SK-N-SH (cell line): ENCODE measurements at places on chromosomes 2 and 18.

DNA sequence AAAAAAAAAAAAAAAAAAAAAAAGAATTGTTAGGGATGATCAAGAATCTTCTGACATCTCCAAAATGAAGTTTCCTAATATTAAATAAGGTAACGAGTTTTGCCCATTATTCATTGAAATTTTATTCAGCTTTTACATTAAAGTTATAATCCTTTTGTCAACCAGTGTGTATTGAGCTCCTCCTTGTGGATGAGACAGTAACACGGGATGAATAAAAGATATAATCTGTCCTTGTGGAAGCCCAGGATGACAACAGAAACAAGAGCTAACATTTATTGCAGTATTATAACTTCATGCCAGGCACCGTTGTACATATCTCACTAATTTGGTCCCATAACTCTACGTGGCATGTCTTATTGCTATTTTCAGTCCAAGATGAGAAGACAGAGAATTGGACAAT is 33.4 kb upstream of the SERPINB7 start:
- no peak for DNase-seq

GRCh38 chr18:79400091-79400590 is 4.4 kb downstream of the NFATC1 start:
- DNase-seq: no peak

DNA sequence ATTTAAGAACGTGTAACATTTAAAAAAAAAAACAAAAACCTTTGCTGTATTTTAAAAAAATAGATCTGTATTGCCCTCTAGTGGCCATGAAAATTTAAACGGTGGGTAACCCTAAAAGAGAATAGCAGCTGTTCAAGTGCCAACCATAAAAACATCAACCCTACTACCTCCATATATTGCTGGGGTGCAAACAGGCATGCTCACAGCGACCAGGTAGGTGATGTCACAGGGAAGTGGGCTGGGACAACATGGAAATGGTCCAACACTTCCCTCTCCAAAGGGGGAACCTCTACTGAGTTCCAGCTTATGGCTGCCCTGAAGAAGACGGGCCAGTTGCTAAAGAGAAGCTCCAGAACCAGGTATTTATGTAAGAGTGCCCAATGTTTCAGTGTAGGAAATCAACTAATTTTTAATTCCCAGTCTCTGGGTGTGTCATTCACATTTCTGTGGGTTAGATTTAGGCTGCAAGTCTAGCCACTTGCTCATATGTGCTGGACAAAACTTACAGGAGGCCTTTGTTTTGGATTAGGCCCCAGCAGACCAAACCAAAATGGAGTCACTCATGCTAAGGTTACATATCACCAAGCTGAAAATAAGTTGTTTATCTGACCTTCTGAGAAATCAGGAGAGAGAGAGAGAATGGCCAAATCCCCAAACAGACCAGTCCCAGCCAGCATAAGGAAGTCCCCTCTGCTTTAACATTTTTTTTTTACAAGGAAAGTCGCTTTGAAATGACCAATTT is 54.5 kb downstream of the SKA1 start:
- DNase-seq: peak; percentile 37

GRCh38 chr2:201436141-201436540 is 15.1 kb downstream of the TRAK2 start:
- no peak for DNase-seq

DNA sequence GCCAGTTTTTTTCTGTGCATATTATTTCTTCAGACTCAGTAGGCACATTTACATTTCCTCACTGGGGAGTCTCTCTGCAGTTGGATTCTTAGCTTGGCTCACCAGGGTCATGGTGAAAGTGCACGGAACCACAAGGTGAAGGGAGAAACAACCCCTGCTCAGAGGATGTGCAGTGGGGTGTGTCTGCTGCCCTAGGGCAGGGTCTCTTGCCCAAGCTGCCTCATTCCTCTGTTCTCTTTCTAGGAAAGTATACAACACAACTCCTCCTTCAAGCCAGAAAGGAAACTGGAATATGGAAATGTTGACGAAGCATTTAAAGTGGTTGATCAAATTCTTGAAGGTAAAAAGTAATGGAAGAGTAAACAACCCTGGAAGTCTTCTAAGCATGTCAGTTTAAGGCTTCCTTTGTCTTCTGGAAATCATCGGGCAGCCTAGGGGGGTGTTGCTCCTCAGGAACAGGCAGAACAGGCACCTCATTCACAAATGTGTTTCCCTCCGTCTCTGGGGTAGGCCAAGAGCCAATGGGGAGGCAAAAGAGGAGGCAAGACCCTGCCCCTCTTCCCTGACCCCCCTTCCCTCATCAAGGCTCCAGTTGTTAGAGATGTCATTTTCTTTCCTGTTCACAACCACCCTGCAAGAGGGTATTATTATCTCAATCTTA is 41.4 kb downstream of the AOX1 start:
- no peak for DNase-seq

DNA sequence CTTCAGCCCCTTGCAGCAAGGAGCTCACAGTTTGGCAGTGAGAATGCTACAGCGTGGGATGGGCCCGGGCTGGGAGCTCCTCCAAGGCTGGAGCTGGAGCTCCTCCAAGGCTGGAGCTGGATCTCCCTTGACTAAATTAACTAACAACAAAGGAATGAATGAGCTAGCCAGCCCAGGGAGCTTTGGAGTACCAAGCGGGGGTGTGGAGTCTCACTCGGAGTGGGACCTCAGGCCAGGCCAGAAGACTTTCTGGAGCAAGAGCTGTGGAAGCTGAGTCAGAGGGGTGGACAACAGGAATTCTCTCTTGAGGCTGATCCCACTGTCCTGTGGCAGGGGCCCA is 244.7 kb upstream of the HS6ST1 start:
- DNase-seq: no peak

- DNase-seq: peak; percentile 57
Measured at GRCh38 chr2:113225263-113226259, 51.8 kb downstream of the PSD4 start.

DNA sequence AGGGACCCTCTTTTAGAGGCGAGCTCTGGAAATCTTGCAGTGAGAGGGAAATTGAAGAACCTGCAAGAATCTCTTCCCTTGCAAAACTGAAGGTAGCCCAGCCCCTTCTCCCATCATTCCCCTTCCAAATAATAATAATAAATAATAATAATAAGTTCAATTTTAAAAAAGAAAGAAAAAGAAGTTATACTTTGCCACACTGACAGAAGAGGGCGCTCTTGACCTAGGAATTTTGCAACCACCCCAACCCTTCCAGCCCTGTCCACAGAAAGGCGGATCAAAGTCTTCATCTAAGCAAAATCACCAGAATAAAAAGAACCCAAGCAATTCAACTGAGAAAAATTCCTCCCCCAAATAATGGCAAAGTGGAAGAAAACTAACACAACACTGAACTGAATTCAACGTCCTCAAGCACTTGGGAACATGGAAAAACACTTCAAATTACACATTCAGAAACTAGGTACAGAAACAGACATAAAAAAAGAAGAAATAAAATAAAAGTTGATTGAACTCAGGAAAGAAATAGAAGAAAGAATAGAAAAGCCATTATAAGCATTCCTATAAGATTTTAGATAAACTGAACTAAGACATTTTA is 98.9 kb upstream of the GLS start:
- peak; percentile 71 for DNase-seq

- no peak for DNase-seq
Measured at GRCh38 chr2:226873826-226874225, 38.0 kb downstream of the RHBDD1 start.

- no peak for DNase-seq
Measured at GRCh38 chr18:62209046-62209445, 22.0 kb downstream of the RELCH start.

- DNase-seq: peak; percentile 27
Measured at GRCh38 chr2:48906633-48907032, 151.1 kb upstream of the LHCGR start.

- DNase-seq: no peak
Measured at GRCh38 chr18:24130494-24130893, 8.4 kb upstream of the CABYR start.

DNA sequence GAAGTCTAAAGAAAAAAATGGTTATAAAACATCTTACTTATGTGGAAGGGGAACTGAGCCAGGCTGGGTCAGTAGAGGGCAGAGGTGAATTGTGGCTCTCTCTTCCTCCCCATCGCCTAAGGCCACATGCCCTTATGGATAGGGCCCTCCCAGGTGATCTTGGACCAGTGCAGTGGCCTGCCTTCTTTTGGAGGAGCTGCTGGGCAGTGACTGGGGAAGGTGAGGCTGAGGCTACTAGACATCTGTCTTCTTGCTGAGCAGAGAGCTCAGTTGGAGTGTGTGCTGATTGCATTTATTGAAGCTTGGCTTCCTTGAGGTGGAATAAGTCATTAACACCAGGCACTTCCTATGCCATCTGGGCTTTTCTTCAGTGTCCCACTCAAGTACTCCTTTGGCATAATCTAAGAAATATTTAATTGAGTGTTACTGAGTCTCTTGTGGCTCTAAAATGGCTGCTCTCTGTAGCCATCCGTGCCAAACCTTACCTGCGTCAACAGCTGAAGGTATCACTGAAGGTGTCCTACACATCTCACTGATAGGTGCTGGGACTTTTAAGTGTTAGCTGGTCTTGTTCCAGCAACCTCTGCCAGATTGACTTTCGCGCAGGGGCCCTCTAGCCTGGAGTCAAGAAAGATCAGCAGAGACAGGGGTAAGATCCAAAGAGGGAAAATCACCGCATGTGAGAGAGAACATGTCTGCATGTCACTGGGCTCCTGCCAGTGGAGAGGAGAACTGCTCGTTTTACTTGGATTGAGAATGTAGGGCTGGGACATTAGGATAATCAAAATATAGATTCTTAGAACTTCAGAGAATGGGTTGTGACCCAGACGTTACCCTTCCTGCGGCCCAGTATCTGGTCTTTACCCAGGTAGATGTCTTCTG is 256.1 kb downstream of the LTBP1 start:
- DNase-seq: no peak

- DNase-seq: no peak
Measured at GRCh38 chr18:24039671-24040070, 25.1 kb downstream of the TTC39C start.

GRCh38 chr18:44681076-44681970 is 635 bp downstream of the SETBP1 start:
- DNase-seq: peak; percentile 35

DNA sequence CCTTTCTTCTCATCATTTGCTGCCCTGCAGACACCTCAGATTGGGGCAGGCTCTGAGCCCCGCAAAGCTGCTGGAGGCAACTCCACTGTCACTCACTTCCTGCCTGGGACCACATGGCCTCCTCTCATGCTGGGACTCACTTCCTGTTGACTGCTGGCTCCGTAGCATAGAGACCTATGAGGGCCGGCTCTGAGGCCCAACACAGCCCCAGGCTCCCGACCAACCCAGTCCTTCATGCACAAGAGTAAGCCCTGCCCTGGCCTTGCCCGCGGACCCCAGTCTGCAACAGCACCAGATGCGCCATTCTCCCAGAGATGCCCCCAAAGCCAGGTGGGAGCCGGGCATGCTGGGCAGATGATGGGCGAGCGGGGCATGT is 55.7 kb downstream of the DNMT3A start:
- DNase-seq: peak; percentile 79

GRCh38 chr2:66587216-66587615 is 152.3 kb downstream of the MEIS1 start:
- no peak for DNase-seq

GRCh38 chr2:172273910-172274571 is 153.3 kb upstream of the ITGA6 start:
- no peak for DNase-seq

DNA sequence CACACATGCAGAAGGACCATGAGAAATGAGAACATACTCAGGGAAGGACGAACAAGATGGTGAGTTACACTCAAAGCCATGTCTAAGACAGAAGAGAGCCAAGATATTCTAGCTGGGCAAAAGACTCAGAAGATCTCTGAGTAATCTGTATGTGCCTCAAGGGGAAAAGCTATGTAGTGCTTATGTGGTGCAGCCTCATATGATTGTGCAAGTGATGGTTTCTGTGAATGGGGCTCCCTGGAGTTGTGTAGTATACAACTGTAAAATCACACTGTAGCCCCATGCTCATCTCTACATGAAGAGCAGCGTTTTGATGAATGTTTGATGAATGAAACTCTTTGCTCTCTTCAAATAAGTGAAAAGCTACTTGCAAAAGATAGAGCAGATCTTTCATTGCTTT is 57.5 kb downstream of the OSR1 start:
- no peak for DNase-seq

DNA sequence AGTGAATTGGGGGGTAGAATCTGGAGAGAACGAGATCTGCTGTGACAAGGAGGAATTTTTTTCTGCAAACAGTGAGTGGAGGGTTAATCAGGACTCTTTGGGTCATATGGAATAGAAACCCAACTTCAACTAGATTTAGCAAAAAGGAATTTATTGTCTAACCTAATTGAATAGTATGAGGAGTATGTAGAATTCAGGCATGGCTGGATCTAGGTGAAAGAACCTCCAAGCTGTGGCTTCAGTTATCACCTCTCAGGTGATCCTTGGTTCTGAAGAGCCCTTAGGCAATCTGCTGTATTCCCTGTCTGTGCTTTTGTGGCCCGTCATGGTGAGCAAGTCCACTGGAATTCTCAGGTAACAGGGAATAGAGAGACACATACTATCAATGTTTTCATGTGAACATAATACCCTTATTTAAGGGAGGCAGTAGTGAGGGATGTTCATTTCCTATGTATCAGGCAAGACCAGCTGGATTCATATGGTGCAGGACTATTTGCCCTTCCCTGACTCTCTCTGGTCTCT is 164.7 kb downstream of the ALPK2 start:
- DNase-seq: no peak

DNA sequence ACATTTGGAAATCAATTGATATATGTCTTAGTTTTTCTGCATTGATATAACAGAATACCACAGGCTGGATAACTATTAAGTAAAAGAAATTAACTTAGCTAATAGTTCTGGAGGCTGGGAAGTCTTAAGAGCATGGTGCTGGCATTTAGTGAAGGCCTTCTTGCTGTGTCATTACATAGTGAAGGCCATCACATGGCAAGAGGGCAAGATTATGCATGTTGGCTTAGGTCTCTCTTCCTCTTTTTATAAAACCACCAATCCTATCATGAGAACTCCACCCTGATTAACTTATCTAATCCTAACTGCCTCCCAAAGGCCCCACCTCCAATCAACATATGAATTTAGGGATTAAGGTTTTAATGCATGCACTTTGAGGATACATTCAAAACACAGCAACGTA is 225.5 kb upstream of the VRK2 start:
- DNase-seq: no peak

DNA sequence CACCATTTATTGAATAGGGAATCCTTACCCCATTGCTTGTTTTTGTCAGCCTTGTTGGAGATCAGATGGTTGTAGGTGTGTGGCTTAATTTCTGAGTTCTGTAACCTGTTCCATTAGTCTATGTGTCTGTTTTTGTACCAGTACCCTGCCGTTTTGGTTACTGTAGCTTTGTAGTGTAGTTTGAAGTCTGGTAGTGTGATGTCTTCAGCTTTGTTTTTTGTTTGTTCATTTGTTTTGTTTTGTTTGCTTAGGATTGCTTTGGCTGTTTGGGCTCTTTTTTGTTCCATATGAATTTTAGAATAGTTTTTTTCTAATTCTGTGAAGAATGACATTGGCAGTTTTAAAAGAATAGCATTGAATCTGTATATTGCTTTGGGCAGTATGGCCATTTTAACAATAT is 12.7 kb downstream of the GKN2 start:
- no peak for DNase-seq
